Stimulated activated CD8-positive, alpha-beta memory T cell treated with anti-CD3 and anti-CD28 coated beads, Interleukin-4, amount 100 ng/mL, for 48 hours (primary cell): ENCODE measurements at places on chromosomes 2 and 18.

GRCh38 chr2:48043746-48044145, 137.4 kb upstream of the FBXO11 start:
- DNase-seq: no peak

DNA sequence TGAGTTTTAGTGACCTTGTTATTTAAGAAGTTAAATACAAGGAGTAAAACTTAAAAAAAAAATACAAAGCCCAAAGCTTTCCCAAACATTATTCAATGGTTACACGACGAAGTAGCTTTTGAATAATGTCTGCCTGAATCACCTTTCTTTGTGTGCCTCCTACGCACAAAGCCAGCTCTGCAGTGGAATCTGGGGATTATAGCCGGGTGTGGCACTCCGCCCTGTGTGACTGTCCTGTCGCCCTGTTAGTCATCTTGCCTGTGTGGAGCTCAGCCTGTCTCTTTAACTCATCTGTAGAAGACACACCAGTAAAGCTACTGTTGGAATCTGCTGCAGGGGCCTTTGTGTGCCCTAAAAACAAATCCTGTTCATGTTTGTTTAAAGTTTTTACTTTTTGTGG, 79.4 kb upstream of the TCF7L1 start:
- DNase-seq: no peak

DNA sequence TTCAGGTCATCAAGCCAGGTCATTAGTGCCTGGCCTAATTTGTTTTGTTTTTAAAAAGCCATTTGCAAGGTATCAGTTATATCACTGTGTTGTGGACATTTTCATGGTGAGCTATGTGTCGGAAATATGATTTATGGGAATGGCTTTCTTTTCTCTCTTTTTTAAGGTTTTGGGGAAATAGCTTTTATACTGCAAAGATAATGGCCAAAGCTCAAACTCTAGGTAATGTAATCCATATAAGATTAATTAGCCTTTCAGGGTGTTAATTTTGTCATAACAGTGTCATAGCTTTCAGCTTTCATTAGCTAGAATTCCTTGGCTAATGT, 45.8 kb downstream of the PCBP1 start:
- DNase-seq: no peak

GRCh38 chr2:223306371-223306770, 254.4 kb downstream of the KCNE4 start:
- DNase-seq: no peak

GRCh38 chr2:145380436-145381017, 860.6 kb upstream of the ZEB2 start:
- no peak for DNase-seq

GRCh38 chr2:62727259-62727867, 21.9 kb downstream of the EHBP1 start:
- DNase-seq: no peak

GRCh38 chr2:170253721-170254230, 75.8 kb downstream of the MYO3B start:
- no peak for DNase-seq

DNA sequence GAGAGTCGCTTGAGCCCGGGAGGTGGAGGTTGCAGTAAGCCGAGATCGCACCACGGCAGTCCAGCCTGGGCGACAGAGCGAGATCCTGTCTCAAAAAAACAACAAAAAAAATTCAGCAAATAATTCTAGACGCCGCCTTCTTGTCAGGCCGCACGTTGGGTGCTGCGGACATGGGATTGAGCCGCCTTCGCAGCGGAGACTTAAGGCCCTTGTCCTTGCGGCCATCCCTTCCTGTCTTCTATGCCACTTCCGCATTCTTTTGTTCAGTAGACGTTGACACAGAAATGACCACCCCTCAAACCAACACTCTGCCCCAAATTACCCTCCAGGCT, 15.8 kb downstream of the PTPN18 start:
- no peak for DNase-seq

DNA sequence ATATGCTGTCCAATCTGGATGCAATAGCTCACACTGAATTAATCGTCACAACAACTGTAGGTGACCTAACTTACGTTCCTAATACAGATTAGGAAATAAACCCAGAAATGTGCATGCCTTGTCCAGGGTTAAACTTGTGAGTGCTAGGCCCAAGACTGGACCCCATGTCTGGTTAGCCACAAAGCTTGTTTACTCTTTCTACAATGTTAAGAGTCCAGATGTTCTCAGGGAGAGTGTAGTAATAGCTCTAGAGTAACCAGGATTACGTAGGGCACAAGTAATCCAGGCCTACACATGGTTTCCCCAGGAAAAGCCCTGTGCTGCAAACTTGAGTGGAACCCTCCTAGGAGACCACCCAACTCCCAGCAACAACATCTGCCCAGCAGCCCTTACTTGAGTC, 26.2 kb downstream of the TRIB2 start:
- DNase-seq: no peak
